NCI-H1436 treated with DMSO at 0.1 percent for 48 hours (cell line): ENCODE measurements at places on chromosomes 11 and 22.

- DNase-seq: no peak
Observed at GRCh38 chr11:129316781-129317180, 58.9 kb upstream of the BARX2 start.

GRCh38 chr11:134340354-134340964 lies 8.7 kb downstream of the GLB1L2 start:
- DNase-seq: no peak

GRCh38 chr11:370070-370941 lies 1.0 kb downstream of the B4GALNT4 start:
- DNase-seq: no peak

- DNase-seq: no peak
Observed at GRCh38 chr11:64125676-64126075, 40.2 kb downstream of the MACROD1 start.

DNA sequence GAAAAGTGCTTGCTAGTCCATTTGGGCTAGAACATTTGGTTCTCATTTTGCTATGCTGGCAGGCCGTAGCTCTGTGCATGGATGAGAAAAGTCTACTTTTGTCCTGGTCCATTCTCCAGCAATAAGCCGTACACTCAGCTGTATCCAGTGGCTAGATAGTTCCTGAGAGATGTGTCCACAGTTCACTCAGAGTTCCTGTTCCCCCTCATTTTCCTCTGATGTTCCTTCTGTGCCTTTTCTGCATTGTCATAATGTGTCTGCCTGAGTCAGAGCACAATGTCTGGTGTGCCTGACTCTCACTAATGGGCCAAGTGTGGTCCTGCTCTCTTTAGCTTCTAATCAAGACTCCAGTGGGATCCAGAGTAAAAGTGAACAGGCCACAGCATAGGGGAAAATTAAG lies 215.7 kb upstream of the CTSC start:
- no peak for DNase-seq

GRCh38 chr11:74980634-74981033 lies 8.1 kb upstream of the NEU3 start:
- no peak for DNase-seq

- DNase-seq: no peak
Observed at GRCh38 chr11:86444981-86445380, 70.3 kb downstream of the CCDC81 start.

DNA sequence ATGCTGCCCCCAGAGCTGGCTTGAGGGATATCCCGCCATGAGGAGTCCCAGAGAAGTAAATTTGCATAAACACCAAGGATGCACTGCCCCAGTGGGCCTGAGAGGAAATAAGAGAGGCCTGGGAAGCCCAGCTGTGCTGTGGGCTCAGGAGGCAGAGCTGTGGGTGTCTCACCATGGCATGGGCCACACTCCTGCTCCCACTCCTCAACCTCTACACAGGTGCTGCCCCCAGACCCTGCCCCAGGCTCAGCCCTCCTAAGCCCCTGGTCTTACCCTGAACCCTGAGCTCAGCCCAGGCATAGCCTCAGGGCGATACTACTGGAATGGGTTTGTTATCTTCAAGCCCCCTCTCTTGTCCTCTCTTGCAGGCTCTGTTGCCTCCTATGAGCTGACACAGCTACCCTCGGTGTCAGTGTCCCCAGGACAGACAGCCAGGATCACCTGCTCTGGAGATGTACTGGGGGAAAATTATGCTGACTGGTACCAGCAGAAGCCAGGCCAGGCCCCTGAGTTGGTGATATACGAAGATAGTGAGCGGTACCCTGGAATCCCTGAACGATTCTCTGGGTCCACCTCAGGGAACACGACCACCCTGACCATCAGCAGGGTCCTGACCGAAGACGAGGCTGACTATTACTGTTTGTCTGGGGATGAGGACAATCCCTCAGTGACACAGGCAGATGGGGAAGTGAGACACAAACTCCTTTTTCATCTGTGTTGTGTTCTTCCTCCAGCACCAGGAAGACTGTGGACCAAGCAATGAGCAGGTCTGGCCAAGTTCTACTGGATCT lies 59.9 kb downstream of the GGTLC2 start:
- DNase-seq: no peak

GRCh38 chr22:33741025-33741424 lies 179.3 kb downstream of the LARGE1 start:
- DNase-seq: peak; percentile 5

- DNase-seq: no peak
Observed at GRCh38 chr11:109845437-109845836, 247.8 kb upstream of the ZC3H12C start.

DNA sequence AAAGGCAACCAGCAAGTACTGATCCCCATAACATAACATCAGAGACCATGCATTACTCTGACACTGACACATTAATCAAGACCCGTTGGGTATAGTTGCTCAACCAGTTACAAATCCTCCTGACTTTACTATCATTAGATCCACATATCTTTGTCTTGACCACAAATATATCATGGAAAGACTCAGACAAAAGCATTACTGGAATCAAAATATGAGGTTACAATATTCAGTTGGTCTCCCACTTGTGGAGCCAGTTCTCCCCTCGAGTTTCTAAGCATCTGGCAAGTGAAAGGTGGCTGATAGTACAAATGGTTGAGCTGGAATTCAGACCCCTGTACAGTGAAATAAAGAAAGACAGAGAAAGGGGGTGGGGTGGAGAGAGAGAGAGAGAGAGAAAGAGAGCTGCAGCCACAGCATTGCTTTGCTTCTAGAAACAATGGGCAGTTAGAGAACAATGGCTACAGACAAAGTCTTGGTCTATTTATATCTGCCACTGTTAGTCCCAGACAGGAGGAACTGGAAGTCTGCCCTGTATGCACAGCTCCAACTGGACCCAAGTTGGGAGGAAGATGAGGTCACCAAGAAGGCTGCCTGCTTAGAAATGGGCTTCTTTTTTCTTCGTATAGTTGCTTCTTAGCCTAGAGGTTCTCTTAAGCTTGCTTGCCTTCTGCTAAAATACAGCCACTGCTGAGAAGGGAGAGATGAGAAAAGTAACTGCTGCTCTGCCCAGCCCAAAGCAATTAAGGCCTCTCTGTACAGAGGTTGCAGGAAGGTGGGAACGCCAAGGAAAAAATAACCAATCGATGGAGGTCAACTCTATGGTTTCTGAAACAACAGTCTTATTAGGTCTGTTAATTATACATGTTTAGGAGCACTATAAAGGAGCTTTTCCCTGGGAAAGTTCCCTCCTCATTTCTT lies 85.5 kb downstream of the ETS1 start:
- no peak for DNase-seq

DNA sequence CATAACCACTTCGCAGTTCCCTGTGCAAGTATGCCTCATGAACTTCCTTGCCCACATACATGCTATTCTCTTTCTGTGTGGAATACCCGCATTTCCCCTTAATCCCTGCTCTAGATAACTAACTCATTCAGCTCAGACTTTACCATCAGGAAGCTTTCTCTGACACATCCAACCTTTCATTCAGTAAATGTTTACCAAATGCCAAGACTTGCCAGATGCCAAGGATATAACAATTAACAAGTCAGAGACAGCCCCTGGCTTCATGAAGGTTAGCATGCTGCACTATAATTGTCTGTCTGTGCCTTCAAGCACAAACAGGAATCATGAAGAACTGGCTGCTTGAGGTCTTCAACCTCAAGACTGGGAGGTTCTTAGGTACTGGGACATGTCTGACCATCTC lies 71.2 kb upstream of the GDPD4 start:
- DNase-seq: no peak

GRCh38 chr22:32617271-32617670 lies 142.7 kb downstream of the FBXO7 start:
- no peak for DNase-seq

- DNase-seq: no peak
Observed at GRCh38 chr11:76685237-76685636, 14.7 kb upstream of the LRRC32 start.

GRCh38 chr22:37401401-37402183 lies 25.7 kb downstream of the ELFN2 start:
- DNase-seq: no peak

DNA sequence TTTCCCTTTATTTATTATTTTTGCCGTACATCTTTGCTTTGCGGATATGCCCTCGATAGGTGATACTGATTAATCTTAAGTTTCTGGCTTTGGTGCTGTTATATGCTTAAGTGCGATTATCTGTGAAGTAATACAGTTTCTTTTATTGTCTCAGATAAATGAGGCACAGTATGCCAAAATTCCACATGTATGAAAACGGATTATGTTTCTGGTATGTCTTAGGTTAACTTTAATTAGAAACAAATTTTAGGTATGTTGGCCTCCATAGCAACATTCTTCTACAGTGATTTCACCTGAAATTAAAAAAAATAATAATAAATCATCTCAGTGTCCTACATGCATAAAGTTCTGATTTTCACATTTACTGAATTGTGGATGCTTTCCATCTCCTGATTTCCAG lies 119.2 kb downstream of the ARHGAP42 start:
- DNase-seq: no peak

GRCh38 chr11:283405-284104 lies 5.3 kb downstream of the NLRP6 start:
- DNase-seq: no peak

DNA sequence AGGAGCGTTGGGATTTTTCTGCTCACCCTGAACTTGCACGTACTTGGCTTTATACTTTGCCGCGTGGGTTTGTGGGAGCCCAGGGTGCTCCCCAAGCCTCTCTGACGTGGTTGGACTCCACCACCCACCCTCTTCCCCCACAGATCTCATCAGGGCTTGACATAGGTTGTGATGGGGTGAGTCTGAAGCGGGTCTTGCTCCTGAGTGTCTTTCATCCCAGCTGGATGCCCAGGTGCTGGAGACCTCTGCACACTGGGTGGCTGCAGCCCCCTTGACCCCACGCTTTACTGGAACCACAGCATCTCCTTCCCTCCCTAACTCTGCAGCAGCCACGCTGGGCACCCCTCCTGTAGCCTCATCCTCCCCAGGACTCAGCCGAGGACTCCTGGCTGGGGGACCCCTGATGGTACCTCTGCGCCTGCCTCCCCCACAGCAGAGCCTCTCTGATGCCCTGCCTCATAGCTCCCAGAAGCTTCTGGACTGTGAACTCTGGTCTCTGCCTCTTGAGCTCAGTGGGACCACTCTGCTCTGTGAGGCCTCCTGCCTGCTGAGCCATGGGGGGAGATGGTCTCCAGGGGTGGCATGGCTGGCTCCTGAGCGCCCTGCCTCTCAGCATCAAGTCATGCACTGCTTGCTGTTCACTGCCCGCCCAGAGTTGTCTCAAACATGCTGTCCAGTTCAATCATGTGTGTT lies 45.2 kb downstream of the MYEOV start:
- DNase-seq: no peak

GRCh38 chr22:50082961-50083461 lies 2.2 kb downstream of the MLC1 start:
- no peak for DNase-seq

DNA sequence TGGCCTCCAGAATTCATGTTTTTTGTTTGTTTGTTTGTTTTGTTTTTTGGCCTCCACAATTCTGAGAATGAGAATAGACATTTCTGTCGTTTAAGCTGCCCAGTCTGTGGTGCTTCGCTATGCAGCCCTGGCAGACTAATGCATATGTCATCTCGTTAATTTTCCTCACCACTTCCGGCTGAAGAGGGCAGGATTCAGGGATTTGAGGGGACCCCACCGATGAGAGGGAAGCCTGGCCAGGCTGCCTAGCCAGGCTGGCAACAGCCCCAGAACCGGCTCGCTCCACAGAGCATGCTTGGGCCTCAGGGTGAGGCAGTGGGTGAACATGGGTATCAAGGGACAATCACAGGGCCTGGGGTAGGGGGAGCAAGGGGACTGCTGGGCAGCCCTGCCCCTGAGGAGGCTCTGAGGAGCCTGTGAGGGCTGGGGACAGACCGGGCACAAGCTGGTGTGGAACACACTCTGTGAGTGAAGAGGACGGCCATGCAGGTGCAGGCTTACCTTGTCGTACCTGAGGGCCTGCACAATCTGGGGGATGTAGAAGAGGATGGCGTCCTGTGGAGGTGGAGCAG lies 47.8 kb upstream of the SERPIND1 start:
- no peak for DNase-seq

- no peak for DNase-seq
Observed at GRCh38 chr11:44205352-44205751, 104.6 kb downstream of the ALX4 start.

DNA sequence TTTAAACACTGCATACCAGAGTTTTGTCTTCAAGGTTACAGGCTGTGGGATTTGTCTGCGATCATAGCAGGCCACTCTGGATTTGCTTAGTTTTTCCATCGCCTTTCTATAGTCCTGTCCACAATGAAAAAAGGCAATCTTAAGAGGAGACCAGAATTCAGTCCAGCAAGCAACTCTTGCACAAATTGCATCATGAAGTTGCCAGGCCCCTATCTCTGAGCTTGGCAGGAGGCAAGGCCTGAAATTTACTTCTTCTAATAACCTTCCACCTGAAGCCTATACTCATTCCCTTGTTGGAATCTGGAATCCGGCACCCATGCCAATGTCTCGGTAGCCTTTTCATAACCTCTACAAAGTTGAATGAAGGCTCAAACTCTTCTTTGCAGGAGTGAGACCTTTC lies 100.1 kb downstream of the NAV2 start:
- DNase-seq: no peak

DNA sequence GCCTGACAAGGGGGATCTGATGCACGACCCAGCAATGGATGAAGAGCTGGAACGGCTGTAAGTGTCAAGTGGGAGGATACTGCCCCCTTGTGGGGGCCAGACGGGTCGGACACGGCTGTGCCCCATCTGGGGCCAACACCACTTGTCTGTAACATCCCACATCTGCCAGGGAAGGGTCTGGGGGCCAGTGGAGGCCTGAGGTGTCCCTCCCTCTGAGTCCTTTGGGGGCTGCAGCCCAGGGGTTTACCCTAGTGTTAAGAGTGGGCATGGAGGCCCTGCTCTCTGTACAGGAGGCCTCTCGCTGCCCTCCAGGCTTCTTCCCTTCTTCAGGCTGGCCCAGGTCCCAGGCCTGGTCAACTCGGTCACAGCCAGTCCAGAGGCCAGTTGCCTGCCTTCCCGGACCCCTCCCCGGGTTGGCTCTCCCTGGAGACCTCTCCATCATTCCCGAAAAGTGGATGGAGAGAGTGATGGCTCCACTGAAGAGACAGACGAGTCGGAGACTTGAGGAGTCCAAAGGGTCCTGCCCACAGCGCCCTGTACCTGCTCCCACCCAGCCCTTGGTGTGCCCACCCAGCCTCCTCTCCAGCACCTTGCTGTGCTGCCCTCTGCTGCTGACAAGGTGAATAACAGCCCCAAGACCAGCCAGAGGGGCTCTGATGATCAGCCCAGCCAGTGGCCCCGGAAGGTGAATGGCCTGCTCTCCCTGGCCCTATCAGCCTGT lies 15.4 kb downstream of the ARFGAP2 start:
- no peak for DNase-seq
